ENCODE measurements at places on chromosomes 7 and 10.

DNA sequence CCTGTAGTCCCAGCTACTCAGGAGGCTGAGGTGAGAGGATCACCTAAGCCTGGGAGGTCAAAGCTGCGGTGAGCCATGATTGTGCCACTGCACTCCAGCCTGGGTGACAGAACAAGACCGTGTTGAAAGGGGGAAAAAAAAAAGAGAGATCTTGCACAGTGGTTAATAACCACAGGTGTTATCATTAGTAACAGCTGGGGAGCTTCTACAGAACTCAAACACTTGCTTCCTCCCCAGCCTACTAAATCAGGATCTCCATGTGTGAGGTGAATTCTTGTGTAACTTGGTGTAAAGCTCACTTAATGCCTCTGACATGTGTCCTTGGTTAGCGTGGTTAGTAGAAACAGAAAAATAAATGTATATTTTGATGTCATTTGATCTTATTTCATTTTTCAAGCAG, 43.9 kb upstream of the BMS1 start:
- no peak for DNase-seq

- DNase-seq = no peak
Observed at GRCh38 chr7:7773334-7774309, 55.2 kb upstream of the RPA3 start.

GRCh38 chr7:6032167-6032566, 991 bp downstream of the ANKRD61 start:
- DNase-seq = no peak

DNA sequence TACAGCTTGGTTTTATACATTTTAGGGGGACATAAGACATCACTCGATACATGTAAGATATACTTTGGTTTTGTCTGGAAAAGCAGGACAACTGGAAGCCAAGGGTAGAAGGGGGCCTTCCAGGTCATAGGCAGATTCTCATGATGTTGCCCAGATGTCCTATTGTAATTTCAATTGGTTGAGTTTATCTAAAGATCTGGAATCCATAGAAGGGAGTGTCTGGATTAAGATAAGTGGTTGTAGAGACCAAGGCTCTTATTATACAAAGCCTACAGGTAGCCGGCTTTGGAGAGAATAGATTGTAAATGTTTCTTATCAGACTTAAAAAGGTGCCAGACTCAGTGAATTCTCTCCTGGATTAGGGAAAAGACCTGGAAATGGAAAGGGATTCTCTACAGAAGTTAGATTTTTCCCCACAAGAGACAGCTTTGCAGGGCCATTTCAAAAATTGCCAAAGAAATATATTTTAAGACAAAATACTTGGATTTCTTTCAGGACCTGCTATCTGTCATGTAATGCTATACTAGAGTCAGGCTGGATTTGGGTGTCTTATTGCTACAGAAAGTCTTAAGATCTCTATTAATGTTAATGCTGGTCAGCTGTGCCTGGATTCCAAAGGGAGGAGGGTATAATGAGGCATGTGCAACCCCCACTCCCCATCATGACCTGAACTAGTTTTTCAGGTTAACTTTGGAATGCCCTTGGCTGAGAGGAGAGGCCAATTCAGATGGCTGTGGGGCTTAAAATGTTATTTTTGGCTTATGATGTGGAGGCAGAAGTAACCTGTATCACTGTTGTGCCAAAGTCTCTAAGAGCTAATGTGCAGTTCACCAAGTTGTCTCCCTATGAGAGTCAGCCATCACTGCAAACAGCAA, 511.1 kb upstream of the C7orf33 start:
- no peak for DNase-seq

DNA sequence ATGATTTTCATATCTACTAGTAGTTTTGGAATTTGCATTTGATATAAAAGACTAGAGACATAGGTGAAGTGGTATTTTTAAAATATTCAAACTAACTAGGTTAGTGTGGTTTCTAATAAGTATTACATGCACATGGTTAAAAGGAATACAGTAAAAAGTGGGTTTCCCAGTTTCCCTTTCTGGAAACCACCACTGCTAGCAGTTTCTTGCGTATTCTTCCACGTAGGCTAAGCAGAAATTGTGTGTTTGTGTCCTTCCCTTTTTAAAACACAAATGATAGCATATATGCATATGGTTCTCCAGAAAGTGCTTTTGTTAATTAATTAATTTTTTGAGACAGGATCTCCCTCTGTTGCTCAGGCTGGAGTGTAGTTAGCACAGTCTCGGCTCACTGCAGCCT, 15.4 kb downstream of the NRF1 start:
- no peak for DNase-seq

DNA sequence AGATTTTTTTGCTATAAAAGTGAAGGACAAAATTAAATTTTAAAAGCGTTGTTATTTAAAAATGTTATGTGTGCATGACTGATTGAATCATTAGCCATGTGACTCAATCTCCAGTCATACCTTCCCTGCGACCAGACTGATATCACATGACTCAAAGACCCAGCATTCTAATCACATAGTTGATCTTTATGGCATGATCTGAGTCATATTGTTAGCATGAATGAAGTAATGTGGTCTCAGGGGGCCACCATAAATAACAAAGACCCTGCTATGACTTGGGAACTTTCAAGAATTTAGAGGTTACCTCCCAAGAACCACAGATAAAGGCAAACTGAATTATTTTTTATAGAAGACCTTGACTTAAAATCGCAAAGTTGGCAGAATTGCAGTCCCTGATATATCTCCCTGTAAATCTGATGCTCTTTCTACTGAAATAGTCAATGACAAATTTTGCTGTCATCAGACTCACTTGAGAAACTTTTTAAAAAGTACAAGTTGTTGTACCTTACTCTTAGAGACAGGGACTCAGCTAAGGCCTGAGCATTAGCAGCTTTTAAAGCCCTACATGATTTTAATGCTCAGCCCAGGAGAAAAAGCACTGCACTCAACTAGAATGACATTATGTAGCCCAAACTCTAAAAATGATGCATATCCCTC, 717.3 kb downstream of the XPNPEP1 start:
- no peak for DNase-seq

- no peak for DNase-seq
Observed at GRCh38 chr7:122768827-122769226, 66.1 kb upstream of the RNF148 start.

- no peak for DNase-seq
Observed at GRCh38 chr10:70254778-70255328, 21.6 kb upstream of the PPA1 start.

GRCh38 chr7:42621543-42622219, 290.2 kb downstream of the C7orf25 start:
- no peak for DNase-seq

GRCh38 chr7:111168182-111168581, 77.3 kb downstream of the LRRN3 start:
- no peak for DNase-seq

DNA sequence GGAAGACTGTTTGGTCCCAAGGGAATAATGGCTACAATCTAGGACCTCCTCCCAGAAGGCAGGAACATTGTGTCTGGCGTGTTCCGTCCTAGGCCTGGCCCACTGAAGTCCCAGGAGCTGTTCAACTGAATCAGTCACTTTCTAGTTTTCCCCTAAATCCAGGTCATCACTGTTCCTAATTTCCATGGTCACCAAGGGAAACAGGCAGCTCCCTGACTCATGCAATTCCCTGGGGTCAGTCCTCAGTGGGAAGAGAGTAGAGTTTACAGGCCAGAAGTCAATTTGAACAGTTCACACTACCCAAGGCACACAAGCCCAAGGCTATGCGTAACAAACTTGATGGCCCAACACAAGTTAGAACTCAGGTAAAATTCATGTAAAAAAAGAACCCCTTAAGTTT, 44.0 kb downstream of the CREB3L2 start:
- DNase-seq = no peak

DNA sequence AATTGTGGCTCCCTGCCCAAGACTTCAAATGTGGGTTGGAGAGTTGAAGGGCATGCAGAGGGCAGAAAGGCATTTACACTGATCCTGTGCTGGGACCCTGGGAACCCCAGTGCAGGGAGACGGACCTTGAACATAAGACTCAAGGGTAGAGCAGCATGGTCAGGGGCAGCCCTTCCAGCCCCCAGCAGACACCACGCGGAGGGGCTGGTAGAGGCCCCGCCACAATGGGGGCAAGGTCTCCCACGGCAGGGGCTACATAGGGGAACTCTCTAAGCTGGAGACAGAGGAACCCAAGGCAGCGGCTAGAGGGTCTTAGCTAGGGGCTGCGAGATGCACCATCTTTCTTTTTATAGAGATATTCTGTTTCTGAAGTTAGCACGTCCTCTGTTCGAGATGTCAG, 45.2 kb upstream of the EBF3 start:
- DNase-seq = no peak

GRCh38 chr10:15439341-15439842, 68.3 kb upstream of the FAM171A1 start:
- no peak for DNase-seq

GRCh38 chr10:7471720-7472367, 61.0 kb upstream of the SFMBT2 start:
- DNase-seq = no peak
